ENCODE measurements at places on chromosomes 7 and 10.

- DNase-seq: no peak
Observed at GRCh38 chr10:63573068-63573697, 52.0 kb downstream of the REEP3 start.

DNA sequence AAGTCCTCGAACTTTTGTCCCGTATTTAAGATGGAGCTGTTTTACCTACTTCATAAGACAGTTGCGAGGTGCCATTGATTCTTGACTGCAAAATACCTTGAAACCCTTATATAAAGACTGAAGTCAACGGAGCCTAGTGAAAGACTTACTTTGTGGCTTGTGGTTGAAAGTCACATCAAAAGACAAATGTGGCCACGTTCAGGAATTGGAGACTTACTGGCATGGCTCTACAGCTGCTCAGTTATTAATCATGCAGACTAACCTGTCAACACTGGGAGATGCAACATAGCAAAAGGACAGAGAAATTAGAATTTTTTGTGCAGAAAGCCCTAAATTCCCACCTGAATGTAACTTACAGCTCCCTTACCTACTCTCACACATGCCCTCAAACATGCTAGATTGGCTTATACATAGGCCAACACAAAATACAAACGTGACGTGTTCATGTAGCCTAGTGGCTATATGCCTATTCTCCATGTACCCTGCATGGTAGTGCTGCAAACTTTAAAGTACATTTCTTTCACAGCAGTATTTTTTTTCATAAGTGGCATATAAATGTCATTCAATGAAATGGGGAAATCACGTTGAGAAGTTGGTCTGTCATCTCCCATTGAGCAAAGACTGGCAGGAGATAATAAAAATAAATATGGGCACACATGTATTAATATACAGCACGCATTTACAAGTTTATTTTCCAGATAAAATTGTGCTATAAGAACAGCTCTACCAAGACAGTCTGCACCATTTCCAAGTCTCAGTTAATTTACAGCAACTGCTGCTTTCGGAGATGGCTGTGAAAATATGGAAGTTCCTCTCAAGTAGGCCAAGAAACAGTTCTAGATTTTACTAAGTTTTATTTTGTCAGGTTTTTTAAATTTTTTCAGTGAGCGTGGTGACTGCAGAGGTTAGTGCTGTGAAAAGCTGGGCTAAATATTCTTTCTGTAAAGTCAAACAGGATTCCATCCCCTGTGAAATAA is 170.4 kb upstream of the C7orf33 start:
- DNase-seq: no peak

DNA sequence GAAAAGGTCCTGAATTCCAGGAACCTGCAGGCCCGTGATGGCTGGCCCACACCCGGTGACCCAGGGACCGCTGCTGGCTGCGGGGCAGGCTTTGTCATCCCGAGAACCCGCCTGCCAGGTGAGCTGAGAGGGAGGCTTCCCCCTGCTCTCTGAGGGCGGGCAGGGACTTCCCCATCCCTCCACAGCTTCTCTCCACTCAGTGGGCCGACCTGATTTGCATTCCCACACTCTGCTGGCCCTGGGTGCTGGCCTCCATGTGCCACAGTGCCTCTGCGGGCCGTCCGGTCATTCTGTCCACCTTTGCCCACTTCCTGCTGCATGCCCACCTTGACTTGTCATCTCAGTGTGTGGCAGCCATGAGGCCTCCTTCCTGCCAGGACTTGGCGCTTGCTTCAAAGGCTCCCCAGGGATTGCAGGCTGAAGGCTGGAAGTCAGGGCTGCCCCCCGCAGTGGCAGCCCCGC is 35.3 kb downstream of the PALD1 start:
- DNase-seq: peak; percentile 33

GRCh38 chr10:86198271-86198670 is 168.3 kb downstream of the GRID1 start:
- DNase-seq: no peak

DNA sequence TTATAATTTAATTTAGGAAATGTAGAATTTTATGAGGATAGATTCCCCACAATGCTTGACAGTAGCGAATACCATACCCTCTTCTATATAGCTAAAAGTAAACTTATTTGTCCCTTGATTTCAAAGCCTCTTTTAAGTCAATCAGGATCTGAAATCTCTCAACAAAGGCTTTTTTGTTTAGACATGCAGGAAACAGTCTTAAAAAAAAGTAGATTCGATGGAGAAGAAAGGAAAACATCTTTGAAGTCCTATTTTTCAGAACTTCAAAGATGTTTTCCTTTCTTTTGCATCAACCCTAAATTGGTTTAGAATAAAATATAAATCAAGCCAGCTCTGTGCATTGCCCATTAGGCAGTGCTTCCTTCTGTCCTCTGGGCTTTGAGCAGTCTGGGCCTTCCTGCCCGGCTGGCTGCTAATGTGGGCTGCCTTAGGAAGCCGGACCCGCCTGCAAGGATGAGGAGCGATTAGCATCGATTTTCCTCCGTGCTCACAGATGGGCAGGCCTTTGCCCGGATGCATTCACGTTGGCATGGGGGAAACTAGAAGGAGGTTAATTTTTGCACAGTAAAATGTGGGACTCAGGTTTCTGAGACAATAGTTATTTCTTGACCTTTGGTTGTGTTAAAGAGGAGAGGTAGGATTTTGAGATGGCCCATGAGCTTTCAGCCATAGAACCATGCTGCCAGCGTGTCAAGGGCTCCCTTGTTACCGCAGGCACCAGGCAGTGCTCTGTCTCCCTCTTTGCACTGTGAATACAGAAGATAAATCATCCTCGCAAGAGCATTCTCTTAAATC is 15.5 kb downstream of the MSRB2 start:
- no peak for DNase-seq

- no peak for DNase-seq
Observed at GRCh38 chr7:77306231-77307067, 106.8 kb upstream of the FGL2 start.

- peak; percentile 71 for DNase-seq
Observed at GRCh38 chr7:42869131-42870020, 42.5 kb downstream of the C7orf25 start.

DNA sequence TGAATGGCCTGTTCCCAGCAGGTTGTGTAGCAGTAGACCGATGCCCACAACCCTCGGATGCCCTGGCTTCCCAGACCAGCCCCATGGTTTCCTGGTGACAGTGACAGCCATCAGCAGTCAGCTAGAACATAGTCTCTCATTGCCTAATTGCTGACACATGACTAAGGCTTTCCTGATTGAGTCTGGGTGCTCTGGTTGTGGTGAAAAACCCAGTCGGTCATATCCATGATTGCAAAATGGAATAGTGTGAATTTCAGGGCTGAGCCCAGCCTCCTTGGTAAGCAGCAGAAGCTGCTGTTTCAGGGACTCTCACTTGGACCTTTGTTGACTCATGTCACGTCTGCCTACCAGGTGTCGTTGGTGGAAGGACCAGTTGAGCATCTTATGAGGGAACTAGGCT is 36.6 kb downstream of the POR start:
- no peak for DNase-seq

GRCh38 chr10:102352066-102352715 is 43.3 kb upstream of the NFKB2 start:
- peak; percentile 67 for DNase-seq

GRCh38 chr10:26430641-26431163 is 7.4 kb upstream of the APBB1IP start:
- peak; percentile 47 for DNase-seq

GRCh38 chr7:23712368-23713284 is 2.6 kb downstream of the STK31 start:
- DNase-seq: no peak

DNA sequence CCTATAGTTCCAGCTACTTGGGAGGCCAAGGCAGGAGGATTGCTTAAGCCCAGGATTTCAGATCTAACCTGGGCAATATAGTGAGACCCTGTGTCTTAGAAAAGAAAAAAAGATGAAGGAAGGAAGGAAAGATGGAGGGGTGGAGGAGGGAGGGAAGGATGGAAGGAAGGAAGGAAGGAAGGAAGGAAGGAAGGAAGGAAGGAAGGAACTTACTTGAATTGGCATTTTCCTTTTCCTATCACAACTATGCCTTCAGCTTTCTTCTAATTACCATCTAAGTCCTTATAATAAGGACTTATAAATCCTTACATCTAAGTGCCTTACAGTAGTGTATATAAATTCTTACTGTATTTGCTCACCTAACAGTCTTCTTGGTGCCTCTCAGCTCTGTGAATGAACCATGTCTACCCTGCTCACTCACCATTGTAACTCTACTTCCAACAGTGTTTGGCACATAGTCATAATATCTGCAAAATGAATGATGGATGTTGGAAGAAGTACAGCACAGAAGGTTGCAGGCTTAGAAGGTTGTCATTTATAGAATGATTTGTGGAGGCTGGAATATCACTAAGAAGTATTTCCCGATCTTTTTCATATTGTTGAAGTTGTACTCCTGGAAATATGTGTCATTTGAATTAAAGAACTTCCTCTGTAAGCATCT is 125.5 kb downstream of the KIAA1217 start:
- no peak for DNase-seq

- DNase-seq: no peak
Observed at GRCh38 chr10:61454541-61454940, 1.4 kb upstream of the TMEM26 start.

GRCh38 chr7:47460251-47460989 is 121.5 kb downstream of the TNS3 start:
- DNase-seq: no peak

GRCh38 chr10:114718374-114718773 is 60.3 kb upstream of the ABLIM1 start:
- DNase-seq: no peak

DNA sequence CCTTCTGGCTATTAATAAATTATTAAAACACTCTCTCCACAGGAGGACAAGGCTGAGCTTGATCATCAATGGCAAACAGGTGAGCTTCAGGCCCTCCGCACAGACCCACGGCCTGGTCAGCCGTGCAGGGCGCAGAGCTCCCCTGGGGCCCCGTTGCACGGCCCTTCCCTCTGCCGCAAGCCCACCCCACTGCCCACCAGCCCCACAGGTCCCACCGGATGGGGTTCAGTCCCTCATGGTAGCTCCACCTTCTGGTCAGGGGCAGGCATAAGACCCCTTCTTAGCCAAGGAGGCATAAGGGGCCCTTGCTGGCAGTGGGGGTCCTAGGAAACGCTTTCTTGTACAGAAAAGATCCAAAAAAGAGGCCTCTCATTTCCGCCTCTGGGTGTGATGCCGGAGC is 84.6 kb downstream of the MAD1L1 start:
- DNase-seq: no peak

- no peak for DNase-seq
Observed at GRCh38 chr7:17580141-17580540, 281.7 kb downstream of the AHR start.

DNA sequence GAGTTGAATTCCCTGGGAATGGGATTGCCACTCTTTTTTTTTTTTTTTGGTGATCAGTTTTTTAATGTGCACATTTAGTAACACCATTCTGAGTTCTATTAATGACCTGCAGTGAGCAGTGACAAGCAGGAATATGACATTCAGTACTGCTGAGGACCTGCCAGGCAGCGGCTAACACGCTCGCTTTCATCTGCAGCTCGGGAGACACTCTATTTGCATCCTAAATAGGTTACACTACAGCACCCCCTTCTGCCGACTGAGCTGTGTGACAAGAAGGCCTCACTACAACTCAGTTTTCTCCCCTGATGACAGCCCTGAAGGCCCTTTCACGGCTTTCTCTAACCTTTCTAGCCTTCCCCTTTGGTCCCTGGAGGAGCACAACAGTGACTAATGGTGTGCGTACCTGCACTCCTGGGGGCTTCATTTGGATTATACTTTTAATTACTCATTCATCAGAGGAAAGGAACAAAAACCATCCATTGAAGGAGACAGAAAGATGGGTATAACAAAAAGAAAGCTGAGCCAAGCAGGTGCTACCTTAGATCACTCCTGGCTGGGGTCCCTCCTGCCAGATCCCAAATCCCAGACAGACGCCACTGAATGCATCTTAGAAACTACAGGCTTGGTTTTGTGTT is 872.4 kb downstream of the LRMDA start:
- DNase-seq: peak; percentile 9

GRCh38 chr10:101660256-101660655 is 34.7 kb downstream of the FBXW4 start:
- DNase-seq: no peak

- no peak for DNase-seq
Observed at GRCh38 chr7:140541176-140541512, 61.8 kb upstream of the MKRN1 start.

DNA sequence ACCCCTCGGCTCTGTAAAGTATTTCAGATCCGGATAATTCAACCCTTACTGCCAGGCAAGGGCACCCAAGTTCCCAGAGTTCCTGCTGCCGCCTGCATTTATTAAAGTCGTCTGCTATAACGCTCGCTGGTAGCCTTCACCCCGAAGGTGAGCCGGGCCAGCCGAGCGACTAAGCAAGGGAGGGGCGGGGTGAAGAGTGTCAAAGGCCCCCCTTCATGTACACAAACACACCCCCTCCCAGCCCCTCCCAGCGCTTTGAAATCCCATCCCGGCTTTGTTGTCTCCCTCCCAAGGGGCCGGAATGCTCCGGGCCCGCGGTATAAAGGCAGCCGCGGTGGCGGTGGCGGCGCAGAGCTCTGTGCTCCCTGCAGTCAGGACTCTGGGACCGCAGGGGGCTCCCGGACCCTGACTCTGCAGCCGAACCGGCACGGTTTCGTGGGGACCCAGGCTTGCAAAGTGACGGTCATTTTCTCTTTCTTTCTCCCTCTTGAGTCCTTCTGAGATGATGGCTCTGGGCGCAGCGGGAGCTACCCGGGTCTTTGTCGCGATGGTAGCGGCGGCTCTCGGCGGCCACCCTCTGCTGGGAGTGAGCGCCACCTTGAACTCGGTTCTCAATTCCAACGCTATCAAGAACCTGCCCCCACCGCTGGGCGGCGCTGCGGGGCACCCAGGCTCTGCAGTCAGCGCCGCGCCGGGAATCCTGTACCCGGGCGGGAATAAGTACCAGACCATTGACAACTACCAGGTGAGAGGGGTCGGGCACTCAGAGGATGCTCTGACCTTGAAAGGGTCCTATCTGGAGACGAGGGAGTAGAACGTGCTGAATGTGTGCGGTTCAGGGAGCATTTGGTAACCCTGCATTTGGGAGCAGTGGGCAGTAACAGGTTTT is at the start of gene DKK1:
TSS of gene DKK1 (plus strand) at position 349 of the 889 bp plus-strand sequence. CDS start at position 503, 154 bp downstream.
- DNase-seq: peak; percentile 5

DNA sequence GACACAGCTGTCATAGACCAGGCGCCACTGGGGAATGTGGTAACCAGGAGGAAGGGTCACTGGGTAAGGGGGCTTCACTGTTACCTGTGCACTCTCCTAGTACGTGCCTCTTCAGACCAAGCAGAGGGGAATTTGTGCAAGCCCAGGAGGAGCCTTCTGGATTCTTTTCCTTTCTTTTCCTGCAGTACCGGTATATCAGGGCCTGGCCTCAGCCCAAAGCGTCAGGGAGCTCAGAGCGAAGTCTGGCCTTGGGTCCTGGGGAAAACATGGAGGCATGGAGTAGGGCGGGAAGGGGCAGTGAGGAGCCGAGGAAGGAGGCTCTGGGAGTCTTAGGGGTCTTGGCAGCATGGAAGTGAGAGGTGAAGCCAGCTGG is 133.6 kb upstream of the GDF10 start:
- no peak for DNase-seq

DNA sequence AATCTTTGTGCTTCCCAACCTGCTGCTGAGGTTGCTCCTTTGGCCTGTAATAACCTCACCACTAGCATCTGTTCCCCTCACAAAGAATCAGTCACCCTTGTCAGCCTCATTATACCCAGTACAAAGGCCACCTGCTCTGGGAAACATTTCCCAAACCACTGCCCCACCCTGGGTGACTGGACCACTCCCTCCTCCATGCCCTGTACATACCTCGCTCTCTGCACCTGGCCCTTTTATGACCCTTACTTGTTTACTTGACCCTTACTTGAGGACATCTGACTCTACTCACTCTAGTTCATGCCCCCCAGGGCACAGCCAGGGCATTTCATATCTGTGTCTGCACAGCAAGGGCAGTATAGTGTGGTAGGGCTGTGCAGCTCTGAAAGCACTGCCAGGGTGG is 21.4 kb upstream of the AOC1 start:
- DNase-seq: no peak

All from stimulated activated naive CD8-positive, alpha-beta T cell treated with anti-CD3 and anti-CD28 coated beads, Interleukin-15, amount 100 ng/mL, for 72 hours (primary cell).